AG10803 (cell line): ENCODE measurements at places on chromosomes 2 and 18.
A peak's percentile ranks its signal among the peaks of the same experiment; 100 is the strongest.

- DNase-seq: no peak
Observed at GRCh38 chr2:173663353-173663752, 301.8 kb downstream of the SP3 start.

DNA sequence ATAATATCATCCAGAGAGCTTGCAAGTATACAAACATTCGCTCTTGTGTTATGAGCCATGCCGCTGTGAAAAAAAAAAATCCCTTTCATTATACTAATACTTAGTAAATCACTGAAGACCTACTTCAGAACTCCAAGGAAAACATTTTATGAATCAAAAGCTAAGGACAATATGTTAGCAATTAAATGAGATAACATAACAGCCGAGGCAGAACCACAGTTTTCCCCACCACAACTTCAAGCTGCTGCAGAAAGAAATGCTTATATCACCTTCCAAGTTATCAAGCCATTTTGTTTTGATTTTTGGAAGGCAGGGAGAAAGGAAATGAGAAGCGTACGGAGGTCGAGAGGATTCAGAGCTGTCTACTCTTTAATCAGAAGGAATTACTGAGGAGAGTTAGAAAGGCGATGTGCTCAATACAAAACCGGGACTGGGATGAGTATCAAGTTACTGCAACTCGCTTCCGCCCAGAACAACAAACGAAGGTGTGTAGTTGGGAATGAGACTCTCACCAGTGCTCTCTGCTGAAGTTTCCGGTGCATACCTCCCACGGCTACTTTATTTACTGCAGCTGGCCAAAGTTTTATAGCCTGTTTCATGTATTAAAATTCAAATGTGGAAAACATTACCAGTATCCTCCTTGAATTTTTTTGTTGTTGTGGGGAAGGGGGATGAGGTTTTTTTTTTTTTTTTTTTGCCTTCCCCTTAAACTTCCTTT is 292.2 kb upstream of the CCDC68 start:
- peak; percentile 68 for DNase-seq

GRCh38 chr2:193693758-193694157 is 1499.0 kb upstream of the TMEFF2 start:
- DNase-seq: no peak

DNA sequence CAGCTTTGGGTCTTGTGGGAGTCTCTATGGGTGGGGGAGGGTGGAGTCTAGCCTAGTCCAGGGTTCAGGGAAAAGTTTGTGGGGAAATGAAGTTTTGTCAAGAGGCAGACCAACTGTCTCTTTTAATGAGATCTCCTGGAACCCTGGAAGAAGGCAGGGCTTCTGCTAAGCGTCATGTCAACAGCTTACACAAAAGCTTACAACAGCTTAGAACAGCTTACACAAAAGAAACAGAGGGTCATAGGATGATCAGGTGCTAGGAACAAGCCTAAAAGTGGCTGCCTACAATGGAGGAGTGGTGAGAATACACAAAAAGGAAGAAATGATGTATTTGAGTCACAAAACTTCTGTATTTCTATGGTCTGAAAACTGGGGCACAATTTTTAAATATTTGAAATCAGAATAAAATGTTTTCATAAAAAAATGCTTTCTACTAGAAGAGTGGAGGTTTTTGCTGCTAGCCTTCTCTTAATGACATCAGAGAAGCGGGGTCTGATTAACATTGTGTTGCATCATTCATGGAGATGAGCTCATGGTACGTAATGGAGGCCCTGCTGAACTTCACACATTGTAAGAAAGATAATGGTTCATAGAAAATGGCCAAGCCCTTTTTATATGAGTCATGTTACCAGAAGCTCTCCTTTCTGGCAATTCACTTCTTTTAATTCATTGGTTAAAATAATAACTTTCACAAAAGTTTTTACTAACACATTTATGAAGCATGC is 351.0 kb downstream of the PIK3C3 start:
- no peak for DNase-seq

- no peak for DNase-seq
Observed at GRCh38 chr2:151805343-151805742, 22.9 kb downstream of the ARL5A start.

GRCh38 chr18:13564579-13564978 is 161.8 kb downstream of the FAM210A start:
- DNase-seq: no peak

- DNase-seq: no peak
Observed at GRCh38 chr2:202249521-202250253, 11.3 kb upstream of the SUMO1 start.

DNA sequence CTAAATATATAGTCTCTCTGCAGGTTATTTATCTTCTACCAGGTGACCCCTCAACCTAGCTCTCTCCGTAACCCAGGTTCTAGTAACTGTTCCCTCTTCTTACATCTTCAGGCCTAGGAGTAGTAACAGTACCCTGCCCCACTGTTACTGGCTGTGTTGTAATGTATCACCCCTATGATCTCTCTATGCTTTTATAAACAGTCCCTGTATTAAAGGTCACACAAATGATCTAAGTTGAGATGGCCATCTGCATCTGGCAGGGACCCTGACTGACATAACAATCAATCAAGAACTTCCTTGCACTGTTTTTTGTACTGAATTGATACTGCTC is 219.7 kb upstream of the STK17B start:
- no peak for DNase-seq

GRCh38 chr2:144890828-144891227 is 370.9 kb upstream of the ZEB2 start:
- peak; percentile 17 for DNase-seq

DNA sequence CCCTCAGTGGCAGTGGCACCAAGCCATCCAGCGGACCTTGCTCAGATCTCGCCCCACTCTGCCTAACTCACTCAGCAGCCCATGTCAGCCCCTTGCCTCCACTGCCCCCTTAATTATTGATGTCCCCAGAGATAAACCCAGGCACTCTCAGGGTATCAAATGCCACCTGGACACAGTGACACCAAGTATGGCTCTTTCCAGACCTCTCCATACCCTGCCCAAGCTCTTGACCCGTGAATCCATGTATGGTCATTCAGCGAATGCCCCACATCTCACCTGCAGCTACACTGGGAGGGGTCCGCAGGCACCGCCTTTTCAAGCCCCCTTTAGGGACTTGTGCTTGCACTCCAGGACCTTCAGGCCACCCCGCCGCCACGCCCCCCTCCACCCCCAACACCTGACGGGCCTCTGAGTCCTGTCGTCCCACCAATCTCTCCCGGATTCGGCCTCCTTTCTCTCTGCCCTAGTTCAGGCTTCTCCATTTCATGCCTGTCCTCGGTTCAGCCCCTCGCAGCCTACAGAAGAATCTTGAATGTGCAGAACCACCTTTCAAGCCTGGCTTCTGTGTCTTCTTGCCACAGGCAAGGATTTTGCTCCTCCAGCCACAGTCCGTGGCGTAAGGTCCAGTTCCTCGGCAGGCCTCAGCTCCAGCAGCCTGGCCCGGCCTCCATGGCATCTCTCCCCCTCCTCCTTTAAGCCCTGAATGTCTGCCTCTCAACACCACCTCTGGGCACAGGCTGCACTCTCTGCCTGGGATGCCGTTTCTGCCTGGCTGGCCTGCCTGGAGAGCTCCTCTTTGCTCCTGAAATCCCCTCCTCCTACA is 54.1 kb upstream of the ODC1 start:
- no peak for DNase-seq

GRCh38 chr2:174153757-174154680 is 94.3 kb downstream of the OLA1 start:
- peak; percentile 69 for DNase-seq

DNA sequence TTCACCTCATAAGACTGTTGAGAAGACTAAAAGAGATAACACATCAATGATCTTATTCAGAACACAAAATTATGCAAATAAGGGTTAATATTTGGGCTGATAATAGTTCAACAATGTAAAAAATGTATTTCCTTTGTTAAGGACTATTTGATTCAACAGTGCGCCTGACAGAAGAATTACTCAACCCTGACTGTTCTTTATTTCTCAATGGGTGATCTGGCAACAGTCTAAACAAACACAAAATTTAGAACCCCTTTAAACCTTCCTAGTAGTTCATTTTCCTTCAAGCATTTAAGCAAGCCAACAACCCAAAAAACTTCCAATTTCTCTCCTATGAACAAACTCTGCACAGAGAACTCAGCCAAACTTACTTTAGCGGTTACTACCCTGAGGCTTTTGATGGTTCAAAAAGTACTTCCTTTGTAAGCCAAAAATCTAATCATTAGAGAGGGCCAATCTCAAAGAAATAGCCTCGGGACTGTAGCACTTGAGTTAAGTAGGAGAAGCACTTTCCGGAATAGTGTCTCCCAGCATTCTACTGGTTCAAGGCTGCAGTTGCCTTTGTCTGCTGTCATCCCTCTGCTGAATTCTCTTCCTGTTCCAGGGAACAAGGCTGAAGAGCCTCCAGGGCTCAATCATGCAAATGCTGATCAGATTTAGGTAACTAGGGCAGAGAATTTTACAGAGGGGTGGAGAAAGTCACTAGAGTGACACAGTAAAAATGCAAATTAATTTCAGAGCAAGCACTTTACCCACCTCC is 40.9 kb upstream of the MAPK4 start:
- no peak for DNase-seq

DNA sequence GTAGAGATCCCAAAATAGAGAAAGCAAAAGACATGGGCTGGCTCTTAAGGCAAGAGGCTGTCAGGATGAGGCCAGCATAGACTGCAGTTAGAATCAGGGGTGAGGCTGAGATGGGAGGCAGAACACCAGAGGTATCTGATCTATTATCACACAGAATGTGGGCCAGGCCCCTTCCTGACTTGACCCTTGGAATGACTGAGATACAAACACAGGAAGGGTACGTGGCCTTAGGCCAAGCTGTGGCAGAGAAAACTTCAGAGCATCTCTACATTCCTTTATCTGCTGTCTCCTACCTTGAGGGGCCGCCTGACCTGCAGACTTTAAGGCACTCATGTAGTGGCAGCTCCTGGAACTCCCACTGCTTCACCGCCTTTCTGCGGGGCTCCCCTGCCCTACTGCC is 28.4 kb downstream of the TMEM17 start:
- no peak for DNase-seq

DNA sequence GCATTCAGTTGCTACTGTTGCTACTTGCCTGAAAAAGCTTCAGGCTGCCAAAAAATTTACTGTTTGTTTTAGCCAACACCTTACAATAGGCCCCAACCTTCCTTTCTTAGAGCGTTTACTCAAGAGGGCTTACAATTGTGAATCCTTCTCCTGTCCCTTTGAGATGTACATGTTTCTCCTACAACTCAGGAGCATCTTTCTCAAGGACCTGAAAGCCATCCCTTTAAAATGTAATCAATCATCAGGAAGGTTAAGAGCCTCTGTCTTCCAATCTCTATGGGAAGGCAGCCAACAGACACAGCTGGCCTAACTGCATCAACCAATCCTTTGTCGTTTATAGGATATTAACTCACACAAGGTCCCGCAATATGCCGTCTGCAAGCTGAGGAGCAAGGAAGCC is 3.4 kb upstream of the IER3IP1 start:
- no peak for DNase-seq

GRCh38 chr2:21251216-21251980 is 127.6 kb downstream of the TDRD15 start:
- no peak for DNase-seq

DNA sequence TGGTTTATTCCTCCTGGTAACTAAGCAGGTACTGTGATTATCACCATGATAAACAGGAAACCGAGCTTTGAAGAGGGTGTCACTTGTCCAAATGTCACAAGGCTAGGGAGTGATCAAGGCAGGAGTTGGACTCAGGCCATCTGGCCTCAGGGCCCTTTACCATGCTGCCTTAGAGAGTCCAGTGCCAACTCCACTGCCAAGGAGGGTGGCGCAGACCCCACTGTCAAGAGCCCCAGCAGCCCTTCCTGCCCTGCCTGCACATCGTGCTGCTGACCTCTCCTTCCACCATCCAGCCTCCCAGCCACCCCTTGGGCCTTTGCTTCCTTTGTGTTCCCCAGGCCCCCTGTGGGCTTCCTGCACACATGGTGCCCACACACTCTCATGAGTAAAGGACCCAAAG is 48.3 kb downstream of the TNS1 start:
- DNase-seq: no peak

- peak; percentile 47 for DNase-seq
Observed at GRCh38 chr2:3536682-3537632, 17.6 kb upstream of the ADI1 start.

- DNase-seq: no peak
Observed at GRCh38 chr2:56315376-56315775, 131.6 kb downstream of the CCDC85A start.

DNA sequence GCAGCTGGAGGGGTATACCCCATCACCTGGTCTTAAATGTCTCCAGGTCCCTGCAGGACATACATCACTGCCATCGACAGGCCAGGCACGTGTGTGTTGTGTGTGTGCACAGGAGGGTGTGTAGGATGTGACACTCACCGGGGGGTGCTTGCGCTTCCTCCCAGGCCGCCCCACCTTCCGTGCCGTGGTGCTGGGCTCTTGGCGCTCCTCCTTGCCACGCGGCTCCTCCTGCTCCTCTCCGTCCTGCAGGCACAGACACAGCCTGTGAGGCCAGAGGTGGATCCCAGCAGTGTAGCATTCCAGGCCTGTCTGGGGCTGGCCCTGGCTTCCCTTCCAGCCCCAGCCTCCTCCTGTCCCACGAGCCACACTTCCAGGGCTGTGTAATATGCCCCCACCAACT is 41.7 kb downstream of the DNMT3A start:
- DNase-seq: no peak
